ENCODE measurements at places on chromosomes 2 and 18.

GRCh38 chr2:74496997-74497776, 2.2 kb downstream of the LBX2 start:
- DNase-seq: no peak

DNA sequence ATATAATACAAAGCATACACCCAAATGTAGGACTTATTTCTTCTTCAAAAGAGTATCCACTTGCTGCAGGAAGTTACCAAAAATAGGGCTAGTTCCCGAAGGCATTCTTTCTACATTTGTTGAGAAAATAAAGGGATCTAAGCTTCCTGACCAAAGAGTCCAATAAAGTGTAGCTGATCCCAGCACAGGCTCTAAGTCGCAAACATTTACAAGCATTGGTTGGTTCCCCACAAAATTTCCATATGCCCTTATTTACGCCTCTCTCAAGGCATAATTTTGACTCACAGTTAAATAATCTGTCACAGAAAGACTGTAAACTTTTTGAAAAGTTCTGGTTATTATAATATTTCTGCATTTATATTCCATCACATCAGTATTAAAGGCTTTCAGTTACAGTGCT, 1520.1 kb upstream of the ZEB2 start:
- no peak for DNase-seq

GRCh38 chr2:220185766-220186305, 558.4 kb downstream of the SLC4A3 start:
- no peak for DNase-seq

DNA sequence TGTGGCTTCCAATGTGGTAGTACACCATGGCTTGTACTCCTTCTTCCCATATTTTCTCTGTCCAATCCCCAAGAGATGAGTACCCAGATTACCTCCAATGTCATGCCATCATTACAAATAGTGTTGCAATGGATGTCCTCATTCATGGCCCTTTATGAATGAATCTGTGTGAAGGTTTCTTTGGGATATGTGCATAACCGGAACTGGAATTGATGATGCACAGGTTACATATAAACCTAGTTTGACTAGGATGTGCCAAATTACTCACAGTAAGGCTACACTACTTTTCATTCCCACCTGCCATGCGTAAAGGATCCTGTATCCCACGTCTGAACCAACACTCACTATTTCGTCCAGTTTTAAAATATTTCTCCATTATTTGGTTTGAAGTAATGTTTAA, 173.9 kb upstream of the CXCR4 start:
- DNase-seq: no peak

DNA sequence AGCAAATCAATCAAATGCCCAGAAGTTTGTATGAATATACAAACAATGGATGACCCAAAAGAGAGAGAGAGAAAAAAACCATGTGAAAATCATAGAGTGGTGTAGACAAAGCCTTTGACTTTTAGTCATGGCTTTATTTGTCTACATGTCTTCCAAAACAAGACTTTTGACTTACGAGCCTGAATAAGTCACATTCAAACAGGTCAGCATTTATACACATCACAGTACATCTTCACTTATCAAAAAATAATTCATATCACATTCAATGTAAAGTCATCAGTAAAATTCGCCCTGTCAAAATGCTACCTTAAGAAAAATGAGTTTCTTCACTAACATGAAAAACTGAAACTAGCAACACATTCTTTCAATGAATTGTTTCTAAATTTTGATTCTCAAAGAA, 1.9 kb downstream of the IFIH1 start:
- no peak for DNase-seq

- no peak for DNase-seq
Observed at GRCh38 chr2:143087033-143087432, 42.2 kb upstream of the ARHGAP15 start.

- no peak for DNase-seq
Observed at GRCh38 chr2:101204400-101205115, 48.1 kb upstream of the CNOT11 start.

GRCh38 chr18:74963820-74964446, 245.0 kb downstream of the PTGR3 start:
- DNase-seq: no peak

DNA sequence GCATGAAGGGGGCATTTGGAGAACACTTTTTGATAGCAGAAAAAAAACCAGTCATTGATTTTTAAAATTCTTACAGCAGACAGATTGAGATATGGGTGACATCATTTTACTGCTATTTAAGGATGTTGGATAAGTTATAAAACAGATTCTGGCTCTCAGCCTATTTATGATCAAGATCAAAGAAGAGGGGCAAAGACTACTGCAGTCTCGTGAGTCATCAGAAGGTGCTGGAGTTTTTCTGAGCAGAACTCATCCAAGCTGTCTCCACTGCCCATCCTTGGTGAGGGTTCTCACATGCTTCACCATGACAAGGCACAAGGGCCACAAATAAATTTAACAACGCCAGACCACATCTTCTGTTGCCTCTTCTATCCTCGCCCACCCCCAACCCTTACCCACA, 58.8 kb downstream of the ST6GAL2 start:
- DNase-seq: no peak

DNA sequence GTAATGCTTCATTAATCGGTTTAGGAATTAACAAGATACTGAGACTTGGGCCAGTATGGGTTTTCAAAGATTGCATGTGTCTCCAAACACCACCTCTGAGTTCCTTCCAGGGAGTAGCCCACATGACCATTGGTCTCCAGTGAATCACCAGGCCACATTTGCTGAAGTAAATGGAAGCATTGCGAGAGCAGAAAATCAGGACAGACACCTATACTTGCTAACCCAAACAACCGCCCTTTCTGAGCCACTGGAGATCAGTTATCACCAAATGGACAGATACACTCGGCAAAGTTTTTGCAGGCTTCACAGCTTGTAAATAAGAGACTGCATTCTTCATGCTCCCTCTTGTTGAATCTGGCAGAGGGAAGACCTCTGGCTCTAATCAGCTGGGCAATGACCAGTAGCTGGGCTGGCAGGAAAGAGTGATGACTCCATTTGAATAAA, 40.9 kb downstream of the GATA6 start:
- no peak for DNase-seq

GRCh38 chr2:119937680-119938079, 75.2 kb upstream of the EPB41L5 start:
- DNase-seq: no peak

- DNase-seq: no peak
Observed at GRCh38 chr2:20217041-20217970, 7.6 kb downstream of the SDC1 start.

DNA sequence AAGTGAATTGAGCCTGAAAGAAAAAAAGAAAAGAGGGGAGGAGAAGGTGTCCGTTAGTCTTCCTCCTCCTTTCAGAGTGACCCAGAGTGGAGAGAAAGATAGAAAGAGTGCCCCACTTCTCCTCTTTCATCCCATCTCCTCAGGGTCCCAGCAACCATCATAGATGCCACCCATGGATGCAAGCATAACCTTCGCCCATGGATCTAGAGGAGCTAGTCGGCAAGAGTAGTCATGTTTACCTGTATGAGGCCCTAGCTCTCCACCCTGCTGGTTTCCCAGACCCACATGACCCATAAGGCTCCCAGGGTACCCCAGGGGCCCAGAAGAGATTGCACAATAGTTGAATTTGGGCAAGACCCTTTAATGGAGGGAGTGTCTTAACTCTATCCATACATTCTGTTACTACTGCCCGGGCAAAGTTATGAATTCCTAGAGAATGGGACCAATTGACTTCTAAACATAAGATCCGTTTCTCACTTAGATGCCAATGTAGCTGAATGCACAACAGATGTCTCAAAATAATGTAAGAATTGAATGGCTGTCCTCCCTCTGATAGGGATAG, 56.1 kb upstream of the CDCA7 start:
- no peak for DNase-seq

DNA sequence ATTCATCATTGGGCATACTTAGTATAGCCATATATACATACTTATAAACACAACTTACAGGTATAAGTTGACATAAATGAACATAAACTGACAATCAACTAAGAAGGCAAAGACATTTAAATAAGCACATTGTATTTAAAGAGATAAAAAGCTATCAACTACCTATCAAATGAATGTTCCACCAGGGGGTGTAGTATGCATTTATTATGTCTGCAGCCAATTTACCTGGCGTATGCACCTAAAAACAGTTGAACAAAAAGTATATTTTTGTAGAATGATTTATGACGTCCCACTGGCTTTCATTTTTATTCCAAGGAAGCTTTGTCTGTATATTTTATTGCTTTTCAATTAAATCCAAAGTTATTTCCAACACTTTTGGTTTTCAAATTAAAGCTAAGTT, 323.5 kb downstream of the AFF3 start:
- DNase-seq: no peak

DNA sequence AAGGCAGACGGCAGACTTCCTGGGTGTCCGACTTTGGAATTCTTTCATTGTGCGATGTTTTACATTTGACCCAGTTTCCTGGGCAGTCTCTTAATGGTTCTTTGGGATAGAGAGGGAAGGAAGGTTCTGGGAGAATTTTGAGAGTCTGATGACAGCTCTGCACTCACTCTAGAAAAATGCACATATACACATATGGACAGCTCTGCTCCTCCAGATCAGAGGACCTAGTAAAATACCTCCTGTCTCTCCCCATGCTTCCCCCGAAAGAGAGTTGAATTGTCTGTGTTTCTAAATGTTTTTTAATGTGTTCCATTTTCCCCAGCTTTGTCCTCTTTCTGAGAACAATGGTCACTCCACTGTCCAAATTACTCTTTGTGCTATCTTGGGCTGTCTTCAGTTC, 102.0 kb upstream of the CXCR4 start:
- DNase-seq: no peak

DNA sequence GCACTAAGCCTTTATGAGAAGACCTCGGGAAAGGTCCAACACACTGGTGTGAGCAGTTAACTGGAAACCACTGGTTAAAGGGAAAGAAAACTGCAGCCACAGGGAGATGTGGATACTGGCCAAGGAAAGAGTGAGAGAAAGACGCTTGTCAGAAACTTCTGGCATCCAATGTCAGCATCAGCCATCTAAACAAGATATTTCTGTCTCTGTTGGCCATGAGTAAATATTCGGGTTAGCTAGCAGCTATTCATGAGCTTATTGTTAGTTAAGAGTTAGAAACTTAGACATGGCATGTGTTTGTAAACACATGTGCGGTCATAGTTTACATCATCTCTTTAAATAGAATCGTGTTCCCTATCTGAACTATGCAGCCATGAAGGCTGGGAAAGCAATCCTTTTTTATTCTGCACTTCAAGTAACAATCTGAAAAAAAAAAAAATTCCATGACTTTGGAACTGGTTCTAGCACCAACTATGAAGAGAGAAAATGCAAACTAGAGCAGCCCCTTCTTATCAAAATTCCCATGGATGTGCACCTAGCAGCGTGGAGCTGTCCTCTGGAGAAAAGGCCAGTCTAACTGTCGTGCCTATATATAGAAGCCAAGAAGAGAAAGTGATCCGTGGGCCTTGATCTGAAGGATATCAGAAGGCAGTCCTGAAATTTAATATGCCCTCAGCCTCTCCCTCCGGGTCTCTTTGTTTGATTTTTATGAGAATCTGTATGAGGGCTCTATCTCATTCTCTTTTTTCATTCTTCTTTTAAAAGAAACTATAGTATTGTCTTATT, 84.0 kb upstream of the RFX8 start:
- no peak for DNase-seq

DNA sequence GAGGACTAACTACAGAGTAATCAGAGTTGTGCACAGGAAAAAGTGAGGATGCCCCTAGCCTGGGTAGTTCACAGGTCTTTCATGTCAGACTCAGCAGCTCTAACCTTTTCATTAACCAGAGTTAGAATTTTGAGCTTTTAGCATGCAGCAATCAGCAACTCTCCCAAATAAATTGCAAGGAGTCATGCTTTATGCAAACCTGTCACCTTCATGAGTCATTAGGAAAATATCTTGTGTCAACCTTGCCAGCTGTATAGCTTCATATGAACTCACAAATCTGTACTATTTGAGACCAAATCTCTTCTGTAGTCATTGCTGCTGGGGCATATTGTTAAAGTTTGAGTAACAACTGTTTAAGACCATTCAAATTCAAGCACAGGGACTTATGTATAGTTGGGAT, 382.3 kb upstream of the NT5C1B start:
- no peak for DNase-seq

- peak; percentile 33 for DNase-seq
Observed at GRCh38 chr18:26621161-26622026, 73.0 kb upstream of the KCTD1 start.

DNA sequence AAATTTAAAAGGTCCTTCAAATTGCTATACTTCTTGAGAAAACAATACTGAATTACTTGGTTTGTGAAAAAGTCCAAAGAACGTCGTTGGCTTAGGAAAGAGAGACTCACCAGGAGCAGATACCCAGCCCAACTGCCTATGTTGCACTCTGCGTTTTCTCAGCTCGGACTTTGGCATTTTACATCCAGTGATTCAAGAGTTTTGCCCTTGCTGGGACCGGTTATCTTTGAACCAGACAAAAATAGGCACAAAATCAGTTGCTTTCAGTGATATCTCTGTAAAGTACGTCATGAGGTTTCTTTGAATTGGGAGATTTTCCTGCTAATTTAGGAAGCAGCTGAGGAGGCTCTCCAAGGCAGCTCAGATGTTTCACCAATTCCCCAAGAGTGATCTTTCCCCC, 29.3 kb downstream of the FHOD3 start:
- no peak for DNase-seq

DNA sequence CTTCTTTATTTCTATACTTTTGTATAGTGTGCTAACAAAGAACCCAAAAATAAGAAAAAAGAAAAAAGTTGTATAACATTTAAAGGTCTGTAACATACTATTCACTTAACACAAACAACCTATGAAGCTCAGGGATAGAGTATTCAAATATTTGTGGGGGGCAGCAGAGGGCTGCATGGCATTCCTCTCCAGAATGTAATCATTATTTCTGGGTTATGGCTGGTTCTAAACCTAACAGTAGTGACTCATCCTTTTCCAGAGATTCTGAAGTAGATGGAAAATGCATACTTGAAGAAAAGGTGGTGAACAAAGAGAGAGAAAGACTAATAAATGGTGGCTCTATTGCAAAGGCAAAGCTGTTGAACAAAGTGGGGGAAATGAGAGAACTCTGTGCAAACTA, 249.4 kb downstream of the NRXN1 start:
- DNase-seq: no peak

Data from KG1 (cell line).